ENCODE measurements at places on chromosomes 6 and 20.
A peak's percentile ranks its signal among the peaks of the same experiment; 100 is the strongest.

- DNase-seq, result no peak
Observed at GRCh38 chr6:150537893-150538292, 61.8 kb upstream of the PLEKHG1 start.

DNA sequence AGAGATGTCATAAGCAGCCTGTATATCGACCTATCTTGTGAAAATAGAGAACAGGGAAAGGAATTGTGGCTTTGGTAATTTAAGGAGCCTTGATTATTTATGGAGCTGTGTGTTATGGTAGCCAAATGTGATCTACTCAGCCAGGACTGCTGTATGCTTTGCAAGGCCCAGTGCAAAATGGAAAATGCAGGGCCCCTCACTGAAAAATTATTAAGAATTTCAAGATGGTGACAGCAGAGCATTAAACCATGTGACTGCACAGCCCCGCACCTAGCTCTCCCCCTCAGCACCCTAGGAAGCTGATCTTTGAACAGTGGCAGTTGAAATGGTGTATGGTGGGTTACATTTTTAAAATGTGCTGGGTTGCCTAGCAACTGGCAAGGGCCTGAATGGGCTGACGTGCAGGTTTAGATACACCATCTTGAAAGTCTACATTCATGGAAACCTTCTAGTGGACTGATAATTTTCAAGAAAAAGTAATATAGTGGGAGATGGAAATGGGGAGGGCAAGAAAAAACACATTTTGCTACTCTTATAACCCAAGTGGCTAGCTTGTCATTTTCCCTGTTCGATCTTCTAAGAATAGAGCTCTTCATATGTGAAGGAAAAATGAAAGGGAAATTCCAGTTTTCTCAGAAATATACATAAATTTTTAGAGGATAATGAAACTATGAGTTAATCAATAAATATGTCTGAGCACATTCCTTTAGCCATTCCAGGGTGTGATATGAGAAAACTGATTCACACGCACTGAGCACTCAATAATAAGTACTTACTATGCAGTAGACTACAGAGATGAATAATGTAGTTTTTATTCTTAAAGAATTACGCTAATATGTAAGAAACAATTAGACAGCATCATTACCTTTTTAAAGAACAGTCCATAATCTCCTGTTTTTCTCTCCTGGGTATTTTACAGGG lies 208.0 kb downstream of the ARHGAP18 start:
- DNase-seq, result no peak

DNA sequence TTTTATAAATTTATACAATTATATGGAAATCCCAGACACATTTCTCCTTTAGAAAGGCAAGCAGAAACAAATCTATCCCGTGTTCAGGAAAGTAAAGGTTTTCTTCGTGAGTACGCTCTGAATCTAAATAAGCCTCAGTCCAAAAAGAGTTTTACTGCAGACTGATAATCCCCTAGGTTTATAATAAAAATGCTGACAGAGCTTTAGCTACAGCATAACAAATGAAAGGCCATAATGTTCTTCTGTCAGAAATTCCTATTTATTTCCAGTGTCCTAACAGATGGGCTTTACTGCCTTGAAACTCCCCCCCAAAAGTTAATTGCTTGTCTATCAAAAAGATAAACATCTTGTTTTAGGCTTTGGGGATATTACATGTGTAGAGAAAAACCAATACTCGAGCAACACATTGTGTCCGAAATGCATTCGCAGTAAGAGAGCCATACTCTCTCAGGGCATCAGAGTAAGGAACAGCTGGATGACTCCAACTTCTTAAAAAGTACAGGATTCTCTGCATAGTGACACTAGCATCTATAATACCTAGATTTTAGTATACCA lies 109.0 kb downstream of the PRKN start:
- DNase-seq, result no peak

- DNase-seq, result no peak
Observed at GRCh38 chr6:71211799-71212198, 76.8 kb upstream of the OGFRL1 start.

DNA sequence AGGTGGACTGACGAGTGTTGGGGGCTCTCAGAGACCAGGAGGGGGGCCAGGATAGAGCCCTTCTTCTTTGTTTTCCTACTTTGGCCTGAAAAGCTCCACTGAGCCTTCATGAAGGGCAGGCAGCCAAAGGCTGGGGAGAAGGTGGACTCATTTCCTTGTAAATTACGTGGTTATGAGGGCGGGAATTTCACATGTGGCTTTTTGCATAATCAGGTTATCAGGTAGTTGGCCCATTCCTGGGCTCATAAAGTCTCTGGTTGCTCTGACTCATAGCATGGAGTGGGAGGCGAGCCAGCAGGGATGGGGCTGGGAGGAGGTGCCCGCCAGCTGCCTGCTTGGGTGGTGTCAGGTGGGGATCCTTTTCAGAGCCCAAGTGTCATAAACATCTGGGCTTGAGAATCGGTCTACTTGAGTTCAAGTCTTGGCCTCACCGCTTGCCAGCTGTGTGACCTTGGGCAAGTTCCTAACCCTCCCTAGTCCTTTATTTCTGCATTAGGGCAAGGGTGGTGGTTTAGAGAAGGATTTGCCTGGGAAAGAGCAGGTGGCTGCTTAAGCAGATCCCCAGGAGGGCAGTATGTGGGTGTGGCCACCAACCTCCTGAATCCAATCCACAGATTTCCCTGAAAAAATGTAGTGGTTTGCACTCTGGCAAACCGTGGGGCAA lies 26.5 kb upstream of the RNF24 start:
- DNase-seq, result peak; percentile 88

DNA sequence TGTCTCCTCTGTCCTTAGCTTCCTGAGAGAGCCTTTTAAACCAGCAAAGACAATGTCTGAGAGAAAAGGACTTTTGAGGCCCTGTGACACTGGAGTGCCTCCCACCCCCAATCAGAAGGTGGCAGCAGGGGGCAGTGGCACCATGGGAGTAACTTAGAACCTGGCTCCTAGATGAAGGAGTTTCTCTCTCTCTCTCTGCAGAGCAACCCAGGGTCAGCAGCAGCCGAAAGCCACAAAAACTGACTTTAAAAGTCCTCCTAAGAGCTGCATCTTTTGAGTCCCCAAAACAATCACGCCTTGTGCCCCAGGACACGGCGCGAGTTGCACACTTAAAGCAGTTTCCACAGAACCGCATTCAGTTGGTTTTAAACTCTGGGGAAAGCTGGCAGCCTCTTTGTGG lies 5.3 kb upstream of the TCP11 start:
- DNase-seq, result peak; percentile 18

- DNase-seq, result no peak
Observed at GRCh38 chr6:21163838-21164180, 429.7 kb upstream of the SOX4 start.

DNA sequence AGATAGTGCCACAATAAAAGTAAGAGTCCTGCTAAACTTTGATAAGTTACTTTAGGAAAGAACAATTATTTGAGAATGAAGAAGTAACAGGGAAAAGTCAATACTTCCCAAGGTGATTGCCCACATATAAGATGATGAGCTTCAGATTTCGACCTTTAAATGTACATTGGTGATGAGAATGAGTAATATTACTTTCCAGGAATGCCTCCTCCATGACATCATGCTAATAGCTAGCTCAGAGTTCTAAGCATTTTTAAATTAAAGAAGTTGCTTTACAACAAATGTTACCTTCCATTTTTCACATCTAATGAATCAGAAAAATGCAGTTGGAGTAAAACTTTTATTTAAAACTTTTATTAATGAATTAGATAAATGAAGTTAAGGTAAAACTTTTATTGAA lies 22.5 kb upstream of the OPN5 start:
- no peak for DNase-seq

DNA sequence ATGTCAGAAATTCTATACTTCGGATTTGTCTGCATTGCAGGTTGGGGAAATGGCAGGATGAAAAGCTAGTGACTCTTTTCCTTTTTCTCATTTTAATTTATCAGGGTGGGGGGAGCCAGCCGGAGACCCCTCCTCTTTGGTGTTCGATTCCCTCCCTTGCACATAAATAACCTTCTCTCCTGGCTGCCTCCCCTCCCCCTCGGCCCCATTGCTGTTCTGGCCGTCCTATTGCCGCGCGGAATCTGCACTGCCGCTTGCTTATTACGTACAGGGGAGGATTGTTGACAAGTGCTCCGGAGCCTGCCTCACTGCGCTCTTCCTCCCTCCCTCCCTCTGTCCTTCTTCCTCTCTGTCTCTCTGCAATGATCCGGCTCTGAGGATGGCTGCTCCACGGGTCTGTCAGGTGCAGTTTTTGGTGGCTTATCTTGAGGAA lies 154.7 kb downstream of the JARID2 start:
- no peak for DNase-seq

- DNase-seq, result no peak
Observed at GRCh38 chr6:161676586-161676985, 402.7 kb upstream of the AGPAT4 start.

DNA sequence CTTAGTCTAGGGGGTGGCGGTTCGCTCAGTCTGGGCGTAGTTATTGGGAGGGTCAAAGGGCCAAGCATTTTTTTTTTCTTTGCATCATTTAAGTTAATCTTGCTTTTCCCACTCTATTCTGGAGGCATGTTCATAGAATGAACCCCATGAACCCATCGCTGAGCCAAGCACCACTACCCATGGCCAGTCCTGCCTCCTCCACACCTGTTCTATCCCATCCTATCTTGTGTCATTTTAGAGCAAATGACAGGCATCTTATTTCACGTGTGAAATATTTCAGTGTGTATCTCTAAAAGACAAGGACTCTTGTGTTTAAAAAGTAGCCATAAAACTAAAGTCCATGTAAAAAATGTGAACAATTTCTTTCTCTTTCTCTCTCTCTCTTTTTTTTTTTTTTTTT lies 13.9 kb downstream of the SRC start:
- no peak for DNase-seq

- no peak for DNase-seq
Observed at GRCh38 chr6:140071601-140072062, 697.2 kb upstream of the CITED2 start.

DNA sequence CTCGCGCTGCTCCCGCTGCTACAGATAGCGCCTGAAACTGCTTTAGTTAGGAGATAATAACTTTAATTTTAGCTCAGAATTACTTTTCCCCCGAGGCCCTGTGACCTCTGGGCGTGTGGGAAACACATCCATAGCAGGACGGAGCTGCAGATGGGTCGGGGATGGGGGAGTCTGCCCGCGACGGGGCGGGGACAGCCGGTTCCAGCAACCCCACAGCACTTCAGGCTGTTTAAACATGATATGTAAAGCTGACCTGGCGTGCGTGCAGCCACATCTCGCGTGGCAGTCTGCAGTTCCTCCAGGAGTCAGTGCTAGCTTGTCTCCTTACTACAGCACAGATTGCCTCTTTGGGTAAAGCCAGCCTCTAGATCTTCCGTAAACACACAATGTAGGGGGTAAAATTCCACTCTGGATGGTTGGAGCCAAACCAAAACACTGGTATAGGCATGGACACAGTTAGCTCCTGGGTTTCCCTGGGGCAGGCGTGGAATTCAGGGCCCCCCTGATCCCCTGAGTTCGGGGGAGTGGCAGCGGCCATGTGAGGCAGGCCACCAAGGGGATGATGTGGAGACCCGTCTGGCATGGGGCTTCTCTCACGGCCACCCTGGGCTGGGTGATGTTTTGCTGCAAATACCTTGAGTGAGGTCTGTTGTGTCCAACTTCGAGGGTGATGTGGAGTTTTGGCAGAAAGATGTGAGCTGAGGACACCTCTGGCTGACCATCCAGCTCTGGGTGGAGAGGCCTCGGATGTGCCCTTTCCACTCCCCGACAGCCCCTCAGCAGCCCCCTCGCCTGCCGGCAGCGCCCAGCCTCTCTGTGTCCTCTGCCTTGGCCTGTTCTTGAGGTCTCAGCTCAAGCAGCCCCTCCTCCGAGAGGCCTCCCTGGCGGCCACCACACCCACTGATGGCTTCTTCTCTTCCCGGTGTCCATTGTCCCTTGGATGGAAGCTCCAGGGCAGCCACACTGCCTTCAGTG lies 214.5 kb downstream of the TAF4 start:
- DNase-seq, result no peak

DNA sequence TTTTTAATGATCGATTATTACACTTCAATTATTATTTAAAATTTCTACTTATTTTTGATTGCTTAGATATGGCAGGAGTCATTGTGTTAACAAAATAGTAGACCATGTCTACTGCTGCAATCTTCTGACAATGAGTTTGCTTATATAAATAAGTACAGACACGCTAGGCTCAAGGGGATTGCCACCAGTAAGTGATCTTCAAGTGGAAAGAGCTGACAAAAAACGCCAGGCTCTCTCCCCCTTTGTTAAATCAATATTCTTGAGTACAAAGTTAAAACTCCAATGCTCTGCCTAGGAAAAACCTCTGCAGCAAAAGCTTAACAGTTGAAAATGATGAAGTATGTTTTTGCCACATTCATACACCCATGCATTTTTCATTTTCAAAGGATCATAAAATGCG lies 738.1 kb downstream of the HDGFL1 start:
- DNase-seq, result no peak

DNA sequence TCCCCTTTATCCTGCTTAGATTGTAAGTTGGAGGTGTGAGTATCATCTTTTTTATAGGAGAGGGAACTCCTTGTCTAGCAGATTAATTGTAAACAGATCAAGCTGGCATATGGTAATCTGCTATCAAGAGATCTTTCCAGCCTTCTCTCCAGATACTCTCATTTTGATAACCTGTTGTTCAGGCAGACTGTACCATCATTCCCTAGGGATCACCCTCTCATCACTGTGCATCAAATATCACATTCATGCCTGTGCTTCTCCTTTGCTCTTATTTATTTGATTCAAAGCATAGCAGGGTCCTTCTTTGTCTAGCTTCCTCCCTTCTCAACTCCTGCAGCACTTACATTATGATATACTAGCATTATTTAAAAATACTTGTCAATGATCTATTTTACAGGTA lies 73.8 kb downstream of the LRRC1 start:
- no peak for DNase-seq

Data from LNCaP clone FGC (cell line).